ENCODE measurements at places on chromosomes 12 and 14. TPM values are rescaled to one million over a fixed set of nuclear protein-coding genes. Genes with fewer than 3 reads are reported as not detected.

DNA sequence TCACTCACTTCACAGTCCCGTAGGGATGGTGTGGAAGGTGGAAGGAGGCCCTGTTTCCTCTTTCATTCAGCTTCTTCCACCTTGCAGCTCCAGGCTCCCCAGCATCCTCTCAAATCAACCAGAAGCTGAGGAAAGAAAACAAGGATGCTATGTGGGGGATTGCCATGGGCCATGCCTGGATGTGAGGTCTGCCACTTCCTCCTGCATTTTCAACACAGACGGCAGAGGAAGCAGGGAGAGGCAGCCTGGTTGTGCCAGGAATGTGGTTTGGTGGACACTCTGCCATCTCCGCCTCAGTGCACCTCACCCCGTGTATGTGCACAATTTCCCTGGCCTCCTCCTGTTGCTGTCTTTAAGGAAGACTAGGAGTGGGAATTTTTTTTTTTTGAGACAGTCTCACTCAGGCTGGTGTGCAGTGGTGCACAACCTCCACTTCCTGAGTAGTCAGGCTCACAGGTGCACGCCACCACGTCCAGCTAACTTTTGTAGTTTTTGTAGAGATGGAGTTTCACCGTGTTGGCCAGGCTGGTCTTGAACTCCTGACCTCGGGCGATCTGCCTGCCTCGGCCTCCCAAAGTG lies 99.2 kb downstream of the SLC15A4 start:
- no peak for DNase-seq

The CIPC gene
- 9.6 TPM for polyA plus RNA-seq

DNA sequence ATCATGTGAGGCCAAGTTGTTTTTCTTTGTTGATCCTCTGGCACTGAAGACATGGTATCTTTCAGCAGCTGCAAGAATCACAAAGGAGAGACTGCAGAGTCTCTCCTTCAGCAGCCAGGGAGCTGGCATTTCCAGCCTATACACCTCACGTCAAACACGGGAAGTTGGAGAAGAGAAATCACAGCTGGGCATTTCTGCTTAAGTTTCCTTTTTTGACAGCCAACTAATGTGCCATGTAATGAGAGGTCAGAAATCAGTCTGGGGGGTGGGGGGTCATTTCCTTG lies 28.3 kb downstream of the PHLDA1 start:
- DNase-seq: peak; percentile 16

- no peak for DNase-seq
Measured at GRCh38 chr14:22463763-22464173, 125.3 kb downstream of the DAD1 start.

Data from SK-N-SH (cell line).